ENCODE measurements at places on chromosomes 16 and 17.

- no peak for DNase-seq
Observed at GRCh38 chr16:13083681-13084080, 182.3 kb downstream of the SHISA9 start.

DNA sequence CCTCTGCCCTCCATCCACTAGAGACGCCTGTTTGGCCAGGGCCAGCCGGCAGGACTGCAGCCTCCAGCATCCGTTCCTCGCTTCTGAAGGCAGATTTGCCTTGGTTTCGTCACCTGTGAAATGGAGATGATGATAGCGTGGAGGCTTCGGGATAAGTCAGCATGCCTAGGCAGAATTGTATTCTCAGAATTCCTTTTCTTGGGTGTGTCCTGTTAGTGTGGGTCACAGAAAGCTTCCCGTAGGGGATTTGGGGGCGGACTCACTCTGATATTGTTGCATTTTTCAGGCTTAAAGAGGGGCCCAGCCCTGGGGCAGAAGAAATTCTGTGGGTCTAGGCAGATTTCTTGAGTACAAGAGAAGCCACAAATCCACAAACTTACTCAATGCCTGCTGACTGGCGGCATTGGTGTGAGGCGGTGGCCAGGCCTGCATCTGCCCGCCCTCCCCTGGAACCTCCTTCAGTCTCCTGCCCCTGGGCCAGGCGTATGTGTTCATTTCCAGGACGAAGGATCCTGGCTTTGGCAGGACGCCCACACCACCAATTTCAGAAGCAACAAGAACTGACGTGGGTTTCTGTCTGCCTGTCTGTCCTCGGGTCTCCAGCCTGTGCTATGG, 17.6 kb downstream of the CCDC42 start:
- DNase-seq, result no peak

DNA sequence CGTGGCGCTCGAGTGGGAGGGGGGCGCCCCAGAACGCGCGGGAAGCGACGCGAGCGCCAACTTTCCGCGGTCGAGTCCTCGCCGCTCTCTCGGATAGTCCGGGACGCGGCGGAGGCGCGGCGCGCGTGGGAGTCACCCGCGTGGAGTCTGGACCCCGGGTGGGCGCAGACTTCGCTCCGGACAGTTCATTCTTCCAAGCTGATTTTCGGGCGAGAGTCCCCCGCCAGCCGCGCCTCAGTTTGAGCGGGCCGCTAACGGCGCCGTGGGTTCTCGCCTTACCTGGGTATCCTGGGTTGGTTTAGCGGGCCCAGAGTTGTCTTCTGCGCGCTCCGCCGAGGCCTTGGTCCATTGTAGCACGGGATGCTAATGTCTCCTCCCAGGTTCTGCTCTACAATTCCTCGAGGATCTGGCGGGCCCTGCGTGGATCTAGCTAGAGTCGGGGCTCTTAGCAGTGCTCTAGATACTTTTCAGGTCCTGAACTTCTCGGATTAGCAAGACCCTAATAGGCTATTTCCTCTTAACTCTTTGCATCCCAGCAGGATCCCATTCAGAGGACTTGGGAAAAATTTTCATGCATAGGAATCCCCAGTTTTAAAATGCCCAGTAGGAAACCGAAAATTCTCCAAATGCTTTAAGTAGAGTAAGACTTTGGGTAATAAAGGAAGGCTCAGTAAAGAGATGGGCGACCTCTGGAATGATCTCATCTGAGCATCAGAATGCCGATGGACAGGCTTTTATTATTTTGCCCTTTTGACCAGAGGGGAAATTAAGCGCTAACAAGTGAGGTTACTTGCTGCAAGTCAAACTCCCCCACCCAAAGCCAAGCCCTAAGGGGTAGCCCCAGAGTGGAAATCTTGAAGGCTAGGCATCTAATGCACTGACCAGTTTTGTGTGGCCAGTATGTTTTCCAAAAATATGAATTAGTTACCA, 537 bp upstream of the GJC1 start:
- DNase-seq, result no peak

DNA sequence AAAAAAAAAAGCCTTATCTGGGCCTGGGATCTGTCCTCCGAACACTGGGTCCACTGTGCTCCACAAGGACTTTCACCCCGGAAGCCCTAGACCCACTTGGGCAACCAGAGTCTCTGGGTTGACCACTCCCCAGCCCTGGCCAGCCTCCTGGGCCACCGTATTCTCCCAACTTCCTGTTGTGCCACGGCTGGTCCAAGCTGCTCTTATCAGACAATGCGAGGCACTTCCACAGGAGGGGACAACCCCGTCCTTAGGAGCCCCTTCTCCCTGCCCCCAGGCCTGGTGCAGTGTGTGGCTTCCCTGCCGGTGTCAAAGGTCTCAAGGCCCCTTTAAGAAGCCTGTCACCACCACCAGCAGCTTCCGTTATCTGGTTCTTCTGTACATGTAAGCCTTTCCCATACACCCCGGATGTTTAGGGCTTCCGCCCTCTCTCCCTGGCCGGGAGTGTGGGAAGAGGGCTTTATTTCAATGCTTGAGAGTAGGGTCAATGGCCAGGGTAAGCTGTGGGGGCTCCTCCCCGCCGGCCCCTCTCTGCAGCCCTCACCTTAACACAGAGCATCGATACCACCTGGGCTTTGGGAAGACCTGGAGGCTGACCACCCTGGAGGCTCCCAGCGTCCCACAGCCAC, 313.0 kb downstream of the SEC14L1 start:
- no peak for DNase-seq

GRCh38 chr16:82432261-82432660, 194.5 kb upstream of the CDH13 start:
- DNase-seq, result no peak

GRCh38 chr17:62750631-62751051, 57.5 kb downstream of the MARCHF10 start:
- DNase-seq, result no peak

DNA sequence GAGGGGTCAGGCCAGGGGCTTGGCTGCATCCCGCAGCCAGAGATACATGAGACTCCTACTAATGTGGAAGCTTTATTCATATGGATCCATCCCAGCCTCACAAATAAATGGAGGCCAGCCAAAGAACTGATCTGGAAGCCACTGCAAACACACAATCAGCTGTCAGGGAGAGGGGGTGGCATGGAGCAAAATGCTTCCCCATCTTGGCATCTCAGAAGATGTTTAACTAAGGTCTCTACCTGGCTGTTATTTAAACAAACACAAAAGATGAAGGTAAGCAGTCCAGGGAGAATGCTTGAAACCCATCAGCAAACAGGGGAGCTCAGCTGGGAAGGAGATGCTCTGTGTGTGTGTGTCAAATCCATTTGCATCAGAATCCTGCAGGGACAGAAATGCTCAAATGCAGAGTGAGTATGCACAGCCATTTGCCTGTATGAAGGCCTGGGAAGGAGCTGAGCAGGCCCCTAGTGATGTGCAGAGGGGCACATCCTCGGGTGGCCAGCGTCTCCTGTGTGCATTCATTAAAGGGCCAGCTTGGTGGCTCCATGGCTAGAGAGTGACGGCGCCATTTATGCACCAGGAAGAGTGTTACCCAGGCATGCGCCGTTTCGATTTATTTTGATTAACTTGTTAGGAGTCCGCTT, 34.2 kb upstream of the IRX3 start:
- no peak for DNase-seq

DNA sequence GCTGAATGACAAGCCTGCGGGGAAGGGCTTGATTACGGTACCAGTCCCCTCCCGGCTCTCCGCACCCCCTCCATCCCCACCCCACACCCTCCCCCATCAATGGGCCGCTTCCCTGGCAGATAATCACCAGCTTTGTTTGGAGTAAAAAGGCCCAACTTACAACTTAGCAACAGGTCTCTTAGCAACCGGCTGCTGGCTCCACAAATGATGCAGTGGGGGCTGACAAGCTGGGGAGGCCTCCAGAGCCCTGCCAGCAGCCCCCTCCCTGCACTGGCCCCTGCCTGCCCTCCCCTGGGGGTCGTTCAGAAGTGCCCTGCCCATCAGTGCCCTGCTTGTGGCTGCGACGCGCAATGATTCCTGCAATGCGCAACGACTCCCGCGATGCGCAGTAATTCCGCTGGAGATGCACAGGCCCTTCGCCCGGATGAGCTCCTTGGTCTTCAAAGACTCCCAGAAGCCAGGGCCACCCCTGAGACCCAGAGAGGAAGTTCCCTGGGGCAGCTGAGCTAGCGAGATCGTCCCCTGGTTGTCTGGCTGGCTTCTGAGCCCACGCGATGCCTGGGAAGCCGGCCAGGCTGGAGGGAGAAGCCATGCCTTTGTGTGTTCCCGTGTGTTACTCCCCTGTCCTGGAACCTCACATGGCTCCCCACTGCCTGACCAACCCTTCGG, 23.3 kb downstream of the CPNE2 start:
- no peak for DNase-seq

DNA sequence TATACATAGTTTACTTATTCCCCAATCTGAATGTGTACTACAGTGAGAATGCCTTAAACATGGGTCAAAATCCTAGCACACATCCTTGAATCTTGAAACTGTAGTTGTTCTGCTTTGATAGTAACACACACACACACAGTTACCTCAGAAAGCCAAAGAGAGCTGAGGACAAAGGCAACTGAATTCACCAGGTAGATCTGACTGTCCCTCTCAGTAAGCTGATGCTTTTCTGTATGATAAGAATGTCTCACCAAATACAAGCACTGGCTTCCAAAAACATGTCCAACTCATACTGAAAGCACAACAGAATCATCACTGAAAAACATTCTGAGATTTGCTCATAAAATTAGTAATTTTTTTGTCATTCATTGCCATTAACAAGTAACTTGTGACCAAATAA, 104.3 kb upstream of the DYNLRB2 start:
- DNase-seq, result no peak

DNA sequence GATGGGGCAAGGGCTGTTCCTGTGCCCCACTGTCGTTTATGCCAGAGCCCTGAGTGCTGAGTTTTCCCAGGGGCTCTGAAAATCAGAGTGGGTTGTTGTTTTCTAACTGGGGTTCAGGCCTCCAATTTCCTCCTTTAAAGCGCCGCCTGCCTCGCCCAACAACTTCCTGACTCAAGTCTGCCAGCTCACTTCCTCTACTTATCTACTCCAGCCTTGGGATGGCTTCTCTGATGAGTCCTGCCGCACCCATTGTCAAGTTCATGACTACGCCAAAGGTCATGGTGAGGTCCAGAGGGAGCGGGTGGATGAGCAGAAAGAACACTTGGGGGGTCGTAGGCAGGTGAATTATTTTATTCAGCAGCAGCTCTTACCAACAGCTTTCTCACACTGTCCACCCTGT, 104.7 kb downstream of the UTP18 start:
- no peak for DNase-seq

DNA sequence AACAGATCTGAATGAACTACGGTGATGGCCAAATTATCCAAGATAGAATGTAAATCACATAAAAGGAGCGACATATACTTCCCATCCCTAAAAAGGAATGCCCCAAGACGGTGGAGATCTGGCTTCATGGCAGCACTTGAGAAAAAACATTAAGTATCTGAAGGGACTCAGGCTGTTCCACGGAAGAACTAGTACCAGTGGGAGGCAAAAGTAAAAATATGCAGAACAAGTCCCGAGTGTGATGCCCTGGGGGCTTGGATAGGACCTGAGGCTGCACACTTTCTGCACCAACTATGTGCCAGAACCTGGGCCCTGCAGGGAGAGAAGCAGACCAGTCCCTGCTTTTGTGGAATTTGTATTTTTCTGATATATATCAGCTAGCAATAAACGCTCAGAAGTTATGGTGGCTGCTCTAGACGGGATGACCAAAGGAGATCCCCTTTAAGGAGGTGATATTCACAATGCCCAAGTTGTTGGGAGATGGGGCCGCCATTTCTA, 539 bp upstream of the CKLF start:
- DNase-seq, result no peak

DNA sequence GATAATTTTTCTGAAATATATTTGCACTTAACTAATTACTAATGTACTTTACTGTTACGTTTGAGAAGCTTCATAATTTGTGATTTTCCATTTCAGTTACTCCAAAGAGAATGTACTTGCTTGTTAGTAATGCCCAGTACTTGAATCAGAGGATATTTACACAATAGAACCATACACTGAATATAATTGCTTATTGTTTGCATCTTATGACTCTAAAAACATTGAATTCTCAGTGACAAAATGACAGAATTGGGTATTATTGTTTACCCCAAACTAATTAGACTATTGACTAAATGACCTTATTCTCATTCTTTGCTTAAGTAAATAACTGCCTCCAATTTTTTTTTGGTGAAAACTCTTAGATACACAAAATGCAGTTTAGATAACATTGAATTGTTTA, 8.9 kb downstream of the CCP110 start:
- no peak for DNase-seq

DNA sequence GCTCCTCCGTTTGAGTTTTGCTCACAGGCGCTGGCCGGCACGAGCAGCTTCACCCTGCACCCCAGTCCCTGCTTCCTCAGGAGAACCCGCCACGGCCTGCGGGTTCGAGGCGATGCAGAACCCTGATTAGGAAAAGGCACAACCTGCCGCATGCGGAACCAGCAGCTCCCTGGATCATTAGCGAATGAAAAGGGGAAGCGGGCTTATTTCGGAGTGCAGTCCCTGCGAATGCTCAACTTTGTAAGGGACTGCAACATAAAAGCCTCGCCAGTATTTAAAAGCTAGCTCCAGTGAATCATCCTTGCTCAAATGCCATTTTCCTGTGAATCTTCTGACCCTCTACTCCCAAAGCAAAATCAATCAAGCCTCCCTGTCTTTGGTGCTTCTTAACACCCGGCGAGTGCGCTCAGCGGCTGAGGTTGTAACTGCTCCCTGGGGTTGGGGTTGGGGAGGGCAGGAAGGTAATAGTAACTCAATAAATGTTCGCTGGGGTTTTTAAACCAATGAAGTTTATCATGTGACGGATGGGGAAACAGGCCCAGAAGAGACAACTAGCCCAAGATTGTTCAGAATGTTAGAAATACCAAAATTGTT, 678 bp upstream of the AKAP10 start:
- DNase-seq, result no peak

GRCh38 chr17:28953444-28954118, 2.3 kb upstream of the PHF12 start:
- peak; percentile 46 for DNase-seq

- peak; percentile 72 for DNase-seq
Observed at GRCh38 chr17:28925912-28926365, 23.1 kb upstream of the DHRS13 start.

GRCh38 chr17:44970136-44970741, 2.1 kb upstream of the C1QL1 start:
- DNase-seq, result no peak

DNA sequence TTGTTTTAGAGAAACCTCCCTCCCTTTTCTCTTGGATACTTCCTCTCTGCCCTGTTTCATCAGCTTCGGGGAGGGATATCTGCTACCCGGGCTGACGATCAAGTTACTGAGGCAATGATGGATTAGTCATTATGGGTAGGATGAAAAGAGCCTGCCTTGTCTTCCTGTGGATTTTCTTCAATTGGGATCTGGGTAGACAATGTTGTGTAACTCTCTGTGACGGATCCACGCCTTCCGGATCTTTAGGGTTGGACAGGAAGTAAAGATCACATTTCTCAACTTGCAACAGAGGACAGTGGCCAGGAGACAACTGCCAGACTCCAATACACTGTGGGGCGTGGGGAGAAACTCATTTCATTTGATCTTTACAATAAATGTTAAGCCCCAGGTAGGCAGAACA, 11.3 kb upstream of the CHST6 start:
- peak; percentile 74 for DNase-seq

DNA sequence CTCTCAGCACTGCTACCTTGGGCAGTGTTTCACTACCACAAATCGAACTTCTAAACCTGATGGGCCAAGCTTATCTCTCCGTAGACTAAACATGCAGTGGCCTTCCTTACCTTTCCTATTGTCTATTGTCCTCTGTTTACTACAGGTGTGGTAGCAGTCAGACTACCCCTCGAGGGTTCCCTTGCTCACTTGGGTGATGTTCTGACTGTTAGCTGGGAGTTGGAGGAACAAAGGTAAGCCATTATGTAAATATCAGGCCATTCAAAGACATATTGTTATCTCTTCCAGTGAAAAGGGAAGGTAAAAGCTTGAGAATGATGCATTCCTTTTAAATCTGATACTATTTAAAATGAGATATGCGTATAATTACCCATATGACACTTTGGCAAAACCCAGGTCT, 828.3 kb upstream of the EEF2KMT start:
- no peak for DNase-seq

All from SW 1271 (cell line).